ENCODE measurements at places on chromosomes 5 and 9.

GRCh38 chr5:168624850-168625364 lies 45.7 kb upstream of the PANK3 start:
- no peak for DNase-seq

- no peak for DNase-seq
Measured at GRCh38 chr5:14364096-14364495, 217.5 kb upstream of the OTULINL start.

GRCh38 chr5:2283481-2284045 lies 400.8 kb upstream of the IRX4 start:
- no peak for DNase-seq

DNA sequence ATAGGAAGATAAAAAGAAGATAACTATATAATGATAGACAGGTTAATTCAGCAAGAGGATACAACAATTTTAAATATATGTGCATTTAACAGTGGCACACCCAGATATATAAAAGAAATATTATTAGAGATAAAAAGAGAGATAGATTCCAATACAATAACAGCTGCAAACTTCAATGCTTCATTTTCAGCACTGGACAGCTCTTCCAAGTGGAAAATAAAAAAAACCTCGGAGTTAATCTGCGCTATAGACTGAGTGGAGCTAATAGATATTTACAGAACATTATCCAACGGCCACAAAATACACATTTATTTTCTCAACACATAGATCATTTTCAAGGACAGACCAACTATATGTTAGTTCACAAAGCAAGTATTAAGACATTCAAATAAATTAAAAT lies 1229.5 kb upstream of the CDH6 start:
- no peak for DNase-seq

DNA sequence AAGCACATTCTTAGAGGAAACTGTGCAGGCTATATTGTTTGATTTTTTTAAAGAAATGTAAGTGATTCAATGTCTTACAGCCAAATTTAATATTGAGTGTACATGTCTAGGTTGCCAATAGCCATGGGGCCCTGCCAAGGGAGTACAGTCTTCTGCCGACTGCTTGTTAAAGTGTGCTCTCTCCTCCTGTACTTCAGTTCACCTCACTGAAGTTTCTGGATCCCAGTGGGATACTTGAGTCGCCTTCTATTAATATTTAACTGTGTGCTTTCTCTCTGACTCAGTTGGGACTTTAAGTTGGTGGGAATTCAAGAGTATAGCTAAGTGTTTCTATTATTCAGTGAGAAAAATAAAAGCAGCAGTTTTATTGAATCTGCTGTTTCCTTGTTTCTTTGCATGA lies 44.5 kb upstream of the C5orf47 start:
- no peak for DNase-seq

DNA sequence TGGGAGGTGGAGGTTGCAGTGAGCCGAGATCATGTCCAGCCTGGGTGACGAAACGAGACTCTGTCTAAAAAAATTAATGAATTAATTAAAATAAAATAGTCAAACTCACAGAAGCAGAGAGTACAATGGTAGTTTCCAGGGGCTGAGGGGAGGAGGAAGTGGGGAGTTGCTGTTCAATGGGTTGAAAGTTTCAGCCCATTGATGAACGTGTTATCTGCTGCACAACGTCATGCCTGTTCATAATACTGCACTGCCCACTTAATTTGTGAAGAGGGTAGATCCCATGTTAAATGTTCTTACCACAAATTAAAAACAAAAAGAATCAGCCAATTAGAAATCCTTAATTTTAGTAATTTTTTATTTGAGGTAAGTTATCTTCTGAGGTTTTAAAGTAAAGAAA lies 16.4 kb upstream of the RUFY1 start:
- no peak for DNase-seq

GRCh38 chr9:35822926-35823325 lies 5.6 kb downstream of the FAM221B start:
- no peak for DNase-seq

DNA sequence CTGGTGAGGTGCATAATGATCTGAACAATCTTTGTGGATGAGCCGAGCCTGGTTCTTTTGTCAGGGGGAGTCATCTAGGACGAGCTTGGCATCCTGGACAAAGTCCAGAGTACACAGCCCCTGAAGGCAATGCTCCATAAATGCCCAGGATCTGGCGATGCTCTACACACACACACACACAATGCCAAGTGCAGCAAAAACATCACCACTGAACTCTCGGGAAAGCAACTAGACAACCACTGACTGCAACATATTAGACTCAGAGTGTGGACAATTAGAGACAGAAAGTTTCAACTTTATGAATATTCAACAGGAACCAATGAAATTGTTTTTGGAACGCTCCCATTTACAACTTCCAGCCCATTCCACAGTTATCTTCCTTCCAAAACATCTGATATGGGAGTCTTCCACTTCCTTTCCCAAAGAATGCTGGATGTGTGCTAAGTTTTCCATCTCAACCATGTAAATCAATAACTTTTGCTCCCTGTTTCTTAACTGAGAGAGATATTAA lies 227.6 kb upstream of the ANKRD55 start:
- DNase-seq: no peak

DNA sequence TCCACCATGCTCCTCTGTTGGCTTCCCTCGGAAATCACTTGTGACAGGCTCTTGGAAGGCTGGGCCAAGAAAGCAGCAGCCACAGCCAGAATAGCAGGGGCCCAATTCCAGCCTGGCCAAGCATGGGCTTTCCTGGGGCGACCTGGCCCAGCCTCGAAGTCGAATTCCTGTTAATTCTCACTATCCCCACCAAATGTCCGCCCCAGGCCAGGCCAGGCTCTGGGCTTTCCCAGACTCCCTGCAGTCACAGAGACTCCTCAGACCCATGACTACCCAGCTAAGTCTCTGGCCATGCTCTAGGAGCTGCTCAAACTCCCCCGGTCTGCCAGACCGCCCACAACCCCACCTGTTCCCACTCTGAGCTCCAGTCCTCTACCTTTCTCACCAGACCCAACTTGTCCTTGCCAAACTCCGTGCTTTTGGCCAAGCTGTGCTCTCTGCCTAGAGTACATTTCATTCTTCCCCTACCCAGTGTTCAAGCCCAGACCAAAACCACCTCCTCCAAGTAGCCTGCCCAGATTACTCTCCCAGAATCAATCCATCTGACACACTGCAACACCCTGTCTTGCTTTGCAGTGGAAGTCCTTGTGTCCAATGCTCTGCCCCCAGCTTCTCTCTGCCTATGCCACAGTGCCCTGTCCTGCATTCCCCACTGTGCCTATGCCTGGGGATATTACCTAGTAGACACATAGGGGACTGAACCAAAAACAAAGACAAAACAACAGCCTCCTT lies 26.2 kb downstream of the SHB start:
- no peak for DNase-seq

GRCh38 chr9:105439428-105439827 lies 8.4 kb upstream of the FSD1L start:
- DNase-seq: no peak

DNA sequence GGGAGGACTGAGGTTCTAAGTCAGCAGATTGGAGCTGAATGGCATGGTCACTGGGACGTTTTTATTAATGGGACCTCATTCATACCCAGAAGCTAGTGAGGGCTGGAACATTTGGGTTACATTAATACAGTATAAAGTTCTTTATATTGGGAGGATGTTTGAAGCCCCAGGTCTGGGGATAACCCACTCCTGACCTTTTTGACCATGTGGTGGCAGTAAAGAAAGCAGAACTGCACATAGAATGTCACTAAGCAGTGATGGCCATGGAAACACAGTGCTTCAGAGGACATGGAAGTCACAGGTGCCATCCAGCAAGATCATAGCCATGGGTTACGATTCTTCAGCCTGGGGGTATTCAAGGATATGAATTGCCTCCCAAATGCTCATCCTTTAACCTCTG lies 176.0 kb downstream of the ATP10B start:
- no peak for DNase-seq

DNA sequence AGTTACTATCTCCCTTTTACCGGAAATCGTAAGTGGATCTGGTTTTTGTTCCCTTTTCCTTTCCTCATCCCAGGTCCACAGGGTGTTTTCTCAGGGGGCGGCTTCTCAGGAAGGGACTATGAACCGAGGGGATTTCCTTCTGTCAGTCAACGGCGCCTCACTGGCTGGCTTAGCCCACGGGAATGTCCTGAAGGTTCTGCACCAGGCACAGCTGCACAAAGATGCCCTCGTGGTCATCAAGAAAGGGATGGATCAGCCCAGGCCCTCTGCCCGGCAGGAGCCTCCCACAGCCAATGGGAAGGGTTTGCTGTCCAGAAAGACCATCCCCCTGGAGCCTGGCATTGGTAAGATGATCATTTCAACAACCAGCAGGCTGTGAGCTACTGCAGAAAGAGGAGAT lies 75.8 kb downstream of the GOLPH3 start:
- DNase-seq: peak; percentile 41

GRCh38 chr5:13552361-13552760 lies 392.1 kb downstream of the DNAH5 start:
- no peak for DNase-seq

DNA sequence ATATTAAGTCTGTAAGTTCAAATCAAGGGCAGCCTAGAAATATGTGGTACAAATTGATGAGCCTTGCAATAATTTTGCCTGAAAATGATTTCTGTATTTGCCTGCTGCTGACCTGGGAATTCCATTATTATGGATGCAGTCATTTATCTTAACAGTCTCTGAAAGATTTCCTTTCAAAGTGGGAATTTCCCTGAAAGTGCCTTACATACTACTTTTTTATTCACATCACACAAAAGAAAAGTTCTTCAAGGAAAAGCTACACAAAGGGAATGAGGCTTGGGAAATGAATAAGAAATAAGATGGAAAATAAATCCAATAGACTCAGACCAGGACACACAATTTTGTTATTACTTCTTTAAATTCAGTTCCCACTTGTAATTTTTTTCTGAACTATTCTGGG lies 537.8 kb upstream of the PTGER4 start:
- DNase-seq: no peak

DNA sequence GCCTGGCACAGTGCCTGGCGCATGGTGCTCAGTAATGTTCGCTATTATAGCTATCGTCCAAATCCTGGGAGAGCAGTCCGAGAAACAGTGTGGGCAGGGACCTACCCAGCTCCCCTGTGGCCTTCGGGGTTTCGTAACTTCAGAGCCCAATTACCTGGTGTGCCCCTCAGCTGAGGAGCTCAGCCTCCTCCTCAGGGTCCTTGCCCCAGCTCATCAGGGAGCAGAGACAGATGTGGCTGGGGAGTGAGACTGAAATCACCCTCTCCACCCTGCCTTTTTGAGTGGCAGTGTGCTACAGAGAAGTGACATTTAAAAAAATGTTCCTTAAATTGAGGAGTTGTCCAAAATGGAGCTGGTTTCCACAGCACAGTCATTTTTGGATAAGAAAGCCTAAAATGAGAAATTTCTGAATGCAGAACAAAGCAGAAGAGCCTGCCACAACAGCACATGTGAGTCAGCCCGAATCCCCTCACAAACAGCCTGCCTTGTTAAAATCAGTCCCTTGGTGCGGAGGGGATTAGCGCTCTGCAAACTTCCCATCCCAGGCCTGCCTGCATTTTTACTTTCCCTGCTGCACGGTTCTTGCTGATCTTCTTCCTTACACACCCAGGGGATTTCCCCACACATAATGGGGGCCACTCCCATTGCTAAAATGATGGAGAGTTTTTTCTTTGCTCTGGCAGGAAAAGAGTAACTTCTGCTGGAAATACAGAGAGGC lies 78.1 kb upstream of the PITX1 start:
- no peak for DNase-seq

- no peak for DNase-seq
Measured at GRCh38 chr5:169577951-169578350, 5.6 kb upstream of the SPDL1 start.

GRCh38 chr9:8823131-8823895 lies 1023.7 kb upstream of the DMAC1 start:
- no peak for DNase-seq

GRCh38 chr5:92556747-92557146 lies 1024.3 kb downstream of the NR2F1-AS1 start:
- no peak for DNase-seq

Measured in activated CD8-positive, alpha-beta memory T cell treated with anti-CD3 and anti-CD28 coated beads for 24 hours (primary cell).